WTC11 (cell line): ENCODE measurements at places on chromosomes 3 and 15. TPM values are rescaled to one million over a fixed set of nuclear protein-coding genes. Genes with fewer than 3 reads are reported as not detected.

- no peaks in the 10 kb centered on the region for H3K36me3 ChIP-seq
- H3K27ac ChIP-seq: no peak overlapping the region
- no peak for DNase-seq
- no peak overlapping the region for H3K4me3 ChIP-seq
- no peaks in the 10 kb centered on the region for H3K27me3 ChIP-seq
- H3K4me1 ChIP-seq: peaks cover 21% of the 10 kb centered on the region
Observed at GRCh38 chr3:182248349-182248880, 536.7 kb downstream of the SOX2 start.

- no peak overlapping the region for H3K27ac ChIP-seq
- H3K4me3 ChIP-seq: no peak overlapping the region
- no peaks in the 10 kb centered on the region for H3K4me1 ChIP-seq
- peaks cover 7% of the 10 kb centered on the region for H3K36me3 ChIP-seq
- peaks cover 2% of the 10 kb centered on the region; the same call in 1 of the 2 replicates for H3K27me3 ChIP-seq
Observed at GRCh38 chr15:79643393-79643792, 211.3 kb downstream of the MINAR1 start.

DNA sequence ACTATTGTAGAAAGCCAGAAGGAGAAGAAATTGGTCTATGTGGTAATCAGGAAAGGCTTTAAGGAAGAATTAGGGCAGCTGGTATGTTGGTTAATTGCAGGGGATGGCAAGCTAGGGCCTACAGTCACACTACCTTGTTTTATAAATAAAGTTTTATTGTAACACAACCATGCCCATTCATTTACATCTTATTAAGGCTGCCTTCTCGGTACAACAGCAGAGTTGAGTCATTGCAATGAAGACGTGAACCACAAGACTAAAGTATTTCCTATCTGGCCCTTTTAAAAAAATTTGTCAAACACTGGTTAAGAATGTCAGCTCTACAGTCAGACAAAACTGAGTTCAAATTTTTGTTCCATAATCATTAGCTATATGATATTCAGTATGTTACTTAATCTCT, 8.3 kb downstream of the SERPINI1 start:
- no peak overlapping the region for H3K27ac ChIP-seq
- H3K4me1 ChIP-seq: peaks cover 6% of the 10 kb centered on the region; the same call in 1 of the 2 replicates
- H3K36me3 ChIP-seq: no peaks in the 10 kb centered on the region
- no peak overlapping the region for H3K4me3 ChIP-seq
- no peaks in the 10 kb centered on the region for H3K27me3 ChIP-seq

- H3K4me1 ChIP-seq: peaks cover 16% of the 10 kb centered on the region
- no peaks in the 10 kb centered on the region for H3K27me3 ChIP-seq
- H3K4me3 ChIP-seq: no peak overlapping the region
- H3K36me3 ChIP-seq: peaks cover 51% of the 10 kb centered on the region
- H3K27ac ChIP-seq: no peak overlapping the region
Observed at GRCh38 chr3:48598323-48599076, 3.4 kb upstream of the COL7A1 start.

DNA sequence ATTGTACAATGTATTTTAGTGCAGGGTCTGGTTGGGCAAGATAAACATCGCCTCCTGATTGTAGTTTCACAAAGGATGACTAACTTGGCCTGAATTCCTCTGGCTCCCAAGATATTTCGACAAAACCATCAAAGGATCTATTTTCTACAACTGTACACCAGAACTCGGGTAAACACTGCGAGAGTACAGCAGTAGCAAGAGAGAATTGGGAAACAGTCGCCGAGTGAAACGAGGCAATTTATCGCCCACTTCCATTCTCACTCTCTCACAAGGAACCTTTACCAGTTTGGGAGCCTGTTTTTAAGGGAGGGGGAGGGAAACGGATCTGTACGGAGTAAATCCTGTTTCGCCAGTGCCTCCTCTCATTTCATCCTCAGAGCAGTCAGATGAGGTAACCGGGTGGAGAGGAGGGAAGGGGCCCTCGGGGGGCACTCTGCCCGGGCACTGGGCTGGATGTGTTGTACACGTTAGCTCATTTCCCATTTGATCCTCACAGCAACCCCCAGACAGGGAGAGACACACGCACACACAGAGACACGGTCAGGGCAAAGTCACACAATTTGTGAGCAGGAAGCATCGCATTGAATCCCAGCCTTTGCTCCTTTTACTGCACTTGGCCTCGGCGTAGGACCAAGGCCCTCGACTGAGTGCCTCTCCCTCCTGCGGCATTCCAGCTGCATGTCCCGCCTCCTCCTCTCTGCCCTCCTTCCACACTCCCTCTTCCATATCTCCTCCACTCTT, 120.1 kb downstream of the LIPC start:
- H3K27me3 ChIP-seq: no peaks in the 10 kb centered on the region
- H3K27ac ChIP-seq: no peak overlapping the region
- H3K4me1 ChIP-seq: peaks cover 17% of the 10 kb centered on the region
- no peak for DNase-seq
- no peak overlapping the region for H3K4me3 ChIP-seq

- no peak overlapping the region for H3K4me3 ChIP-seq
- H3K27ac ChIP-seq: no peak overlapping the region
- no peaks in the 10 kb centered on the region; the same call in 1 of the 2 replicates for H3K36me3 ChIP-seq
Observed at GRCh38 chr3:115692887-115693524, 69.7 kb downstream of the GAP43 start.

DNA sequence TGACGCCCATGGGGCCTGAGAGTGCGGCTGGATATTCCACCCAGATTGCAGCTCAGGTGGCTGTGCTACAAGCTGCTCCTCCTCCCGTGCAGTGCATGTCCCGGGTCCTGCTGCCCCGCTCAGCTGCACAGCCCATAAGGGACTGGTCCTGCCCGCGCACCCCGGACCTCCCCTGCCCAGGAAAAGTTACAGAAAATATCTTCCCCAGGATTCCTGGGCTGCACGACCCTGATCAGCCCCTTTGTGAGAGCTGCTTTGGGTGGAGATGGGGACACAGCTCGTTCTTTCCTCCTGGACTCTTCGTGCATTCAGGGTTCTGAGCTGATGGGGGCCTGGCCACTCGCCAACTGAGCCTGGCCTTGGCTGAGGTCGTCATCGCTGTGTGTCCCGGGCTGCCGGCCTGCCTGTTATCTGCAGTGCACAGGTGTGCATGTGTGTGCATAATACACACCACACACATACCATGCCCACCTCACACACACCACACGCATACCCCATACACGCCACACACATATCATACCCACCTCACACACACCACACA, 28.8 kb downstream of the APBA2 start:
- peaks cover 32% of the 10 kb centered on the region for H3K4me1 ChIP-seq
- no peak overlapping the region for H3K27ac ChIP-seq
- no peaks in the 10 kb centered on the region for H3K27me3 ChIP-seq
- no peak overlapping the region for H3K4me3 ChIP-seq

DNA sequence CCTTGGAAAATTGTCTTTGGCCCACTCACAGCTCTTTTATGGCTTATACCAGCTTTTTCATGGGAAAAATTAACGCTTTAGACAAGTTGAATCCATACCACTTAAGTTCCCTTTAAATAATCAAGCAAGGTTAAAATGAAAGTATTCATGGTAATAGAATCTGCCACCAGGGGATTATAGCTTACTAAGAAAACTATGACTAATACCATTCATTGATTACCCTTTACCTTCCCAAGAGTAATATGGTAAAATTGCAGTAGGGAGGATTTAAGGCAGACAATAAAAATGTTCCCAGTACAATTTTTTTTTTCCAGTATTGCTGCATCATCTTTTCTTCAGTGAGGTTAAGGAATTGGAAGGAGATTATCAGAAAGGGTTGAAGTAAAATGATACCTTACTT, 641.1 kb upstream of the NAALADL2 start:
- peaks cover 44% of the 10 kb centered on the region for H3K4me1 ChIP-seq
- peaks cover under 1% of the 10 kb centered on the region; the same call in 1 of the 2 replicates for H3K36me3 ChIP-seq
- H3K27me3 ChIP-seq: no peaks in the 10 kb centered on the region
- no peak overlapping the region for H3K4me3 ChIP-seq
- no peak overlapping the region for H3K27ac ChIP-seq

DNA sequence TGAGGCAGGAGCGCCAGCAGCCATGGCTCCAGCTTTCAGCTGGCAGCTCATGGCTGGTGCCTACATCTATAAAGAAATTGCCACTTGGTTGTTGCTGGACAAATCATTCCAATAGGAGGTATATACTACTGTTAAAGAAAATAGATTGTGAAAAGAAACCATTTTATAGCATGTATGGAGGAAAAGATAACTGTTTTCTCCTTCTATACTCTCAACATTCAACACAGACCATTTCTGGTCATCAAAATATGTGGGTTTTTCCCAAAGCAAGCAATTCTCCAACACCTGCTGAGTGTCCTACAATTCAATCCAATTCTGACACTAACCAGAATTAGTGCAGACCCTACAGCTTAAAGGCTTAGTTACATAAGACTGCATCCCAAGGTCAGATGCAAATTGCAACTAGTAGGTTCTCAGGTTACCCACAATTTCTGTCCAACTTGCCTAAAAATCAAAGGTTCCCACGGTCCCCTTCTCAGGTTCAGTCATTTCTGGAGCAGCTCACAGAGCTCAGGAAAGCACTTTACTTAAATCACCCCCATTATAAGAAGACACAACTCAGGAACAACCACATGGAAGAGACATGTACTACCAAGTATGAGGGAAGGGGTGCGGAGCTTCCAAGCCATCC, 42.4 kb upstream of the STRIT1 start:
- H3K4me3 ChIP-seq: no peak overlapping the region
- H3K27ac ChIP-seq: no peak overlapping the region
- no peak for DNase-seq
- no peaks in the 10 kb centered on the region for H3K27me3 ChIP-seq

- H3K36me3 ChIP-seq: no peaks in the 10 kb centered on the region
- H3K27me3 ChIP-seq: no peaks in the 10 kb centered on the region
- H3K4me1 ChIP-seq: peaks cover 30% of the 10 kb centered on the region
- H3K4me3 ChIP-seq: peak overlapping the region; percentile 19; the same call in 1 of the 2 replicates
- peak overlapping the region; percentile 91 for H3K27ac ChIP-seq
Observed at GRCh38 chr15:66566963-66567531, 1.2 kb upstream of the LCTL start.

DNA sequence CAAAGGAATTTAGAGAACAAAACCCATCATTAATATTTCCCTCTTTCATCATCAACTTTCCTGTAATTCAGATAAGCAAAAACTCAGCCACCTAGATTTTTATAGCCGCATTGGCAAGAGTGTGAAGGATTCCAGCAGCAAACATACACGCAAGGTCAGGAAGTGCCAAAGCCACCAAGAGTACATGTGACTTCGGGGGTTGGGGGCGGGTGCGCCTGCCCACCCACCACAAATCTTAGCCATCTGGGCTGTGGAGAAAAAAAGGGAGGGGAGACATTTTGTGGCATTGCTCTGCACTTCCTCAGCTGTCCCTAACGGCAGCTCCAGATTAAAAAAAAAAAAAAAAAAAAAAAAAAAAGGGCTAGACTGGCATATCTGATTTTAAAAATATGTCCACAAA, 148.4 kb downstream of the TNIK start:
- no peaks in the 10 kb centered on the region; the same call in 1 of the 2 replicates for H3K36me3 ChIP-seq
- H3K27me3 ChIP-seq: no peaks in the 10 kb centered on the region
- DNase-seq: no peak
- H3K4me3 ChIP-seq: no peak overlapping the region
- H3K27ac ChIP-seq: peak overlapping the region; percentile 15; the same call in 1 of the 2 replicates

DNA sequence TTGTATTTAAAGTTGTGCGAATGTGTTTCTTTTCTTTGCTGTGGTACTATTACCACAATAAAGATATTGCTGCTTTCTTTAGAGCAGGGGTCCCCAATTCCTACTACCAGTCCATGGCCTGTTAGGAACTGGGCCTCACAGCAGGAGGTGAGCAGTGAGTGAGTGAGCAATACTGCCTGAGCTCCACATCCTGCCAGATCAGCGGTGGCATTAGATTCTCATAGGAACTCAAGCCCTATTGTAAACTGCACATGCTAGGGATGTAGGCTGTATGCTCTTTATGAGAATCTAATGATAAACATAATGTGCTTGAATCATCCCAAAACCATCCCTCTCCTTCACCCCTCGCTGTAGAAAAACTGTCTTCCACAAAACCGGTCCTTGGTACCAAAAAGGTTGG, 41.6 kb downstream of the DMXL2 start:
- no peaks in the 10 kb centered on the region for H3K27me3 ChIP-seq
- H3K36me3 ChIP-seq: no peaks in the 10 kb centered on the region
- no peak overlapping the region for H3K4me3 ChIP-seq
- DNase-seq: no peak

GRCh38 chr3:174101244-174101643, 703.7 kb downstream of the NLGN1 start:
- H3K4me3 ChIP-seq: no peak overlapping the region
- no peak for DNase-seq
- H3K4me1 ChIP-seq: peaks cover 28% of the 10 kb centered on the region
- peak overlapping the region; percentile 80 for H3K27ac ChIP-seq

ZNF660 gene
- total RNA-seq: 7.8 to 11.0 TPM (median 9.0 TPM) in 3 replicates

LIPH gene
- total RNA-seq: 0.07 to 0.27 TPM (median 0.11 TPM) in 3 replicates

TNFAIP8L3 gene
- total RNA-seq: 0.25 to 0.39 TPM (median 0.34 TPM) in 3 replicates

GOLGA6A gene
- total RNA-seq: 3.1 to 6.0 TPM (median 5.7 TPM) in 3 replicates

MUC13 gene
- 0.22 to 0.34 TPM in 2 of 3 replicates, not detected in the other for total RNA-seq
